ENCODE measurements at places on chromosomes 6 and 20. TPM values are rescaled to one million over a fixed set of nuclear protein-coding genes. Genes with fewer than 3 reads are reported as not detected.

DNA sequence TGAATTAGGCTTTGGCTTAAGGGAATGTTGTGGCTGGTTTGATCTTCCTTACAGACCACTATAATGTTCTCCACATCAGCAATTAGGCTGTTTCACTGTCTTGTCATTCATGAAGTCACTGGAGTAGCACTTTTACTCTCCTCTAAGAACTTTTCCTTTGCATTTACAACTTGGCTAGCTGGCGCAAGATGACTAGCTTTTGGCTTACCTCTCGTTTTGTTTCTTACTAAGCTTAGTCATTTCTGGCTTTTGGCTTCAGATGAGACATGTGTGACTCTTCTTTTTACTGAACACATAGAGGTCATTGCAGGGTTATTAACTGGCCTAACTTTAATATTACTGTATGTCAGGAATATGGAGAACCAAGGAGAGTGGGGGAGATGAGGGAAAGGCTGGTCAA, 143.2 kb downstream of the PTCHD4 start:
- no peak for DNase-seq
- H3K27me3 ChIP-seq, result no peaks in the 10 kb centered on the region
- H3K27ac ChIP-seq, result no peak overlapping the region
- no peaks in the 10 kb centered on the region for H3K4me1 ChIP-seq
- no peaks in the 10 kb centered on the region for H3K36me3 ChIP-seq

DNA sequence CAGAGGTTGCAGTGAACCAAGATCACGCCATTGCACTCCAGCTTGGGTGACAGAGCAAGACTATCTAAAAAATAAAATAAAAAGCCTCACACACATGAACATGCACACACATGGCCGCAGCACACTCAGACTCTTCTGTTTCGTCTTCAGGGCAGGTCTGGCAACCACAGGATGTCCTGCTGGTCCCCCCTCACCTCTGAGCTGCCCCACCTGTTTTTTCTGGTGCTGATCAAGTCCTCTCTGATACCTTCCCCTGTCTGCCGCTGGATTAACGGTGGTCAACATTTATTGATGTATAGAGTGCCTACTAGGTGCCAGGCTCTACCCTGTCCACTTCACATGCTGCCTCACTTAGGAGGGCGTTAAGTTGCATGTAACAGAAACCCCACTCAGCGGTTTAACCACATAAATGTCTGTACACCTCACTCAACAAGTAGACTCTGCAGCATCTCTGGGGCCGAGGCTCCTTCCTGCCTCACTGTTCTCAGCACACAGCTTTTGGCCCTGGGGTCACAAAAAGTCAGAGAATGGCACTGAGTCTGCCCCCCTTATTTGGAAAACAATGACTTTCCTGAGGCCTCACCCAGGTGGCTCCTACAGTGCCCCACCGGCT, 4.5 kb upstream of the AP5S1 start:
- no peaks in the 10 kb centered on the region for H3K36me3 ChIP-seq
- peaks cover 56% of the 10 kb centered on the region for H3K4me1 ChIP-seq
- no peaks in the 10 kb centered on the region for H3K27me3 ChIP-seq
- peak overlapping the region; percentile 85 for H3K27ac ChIP-seq
- DNase-seq, result peak; percentile 80

- no peak overlapping the region for H3K27ac ChIP-seq
- H3K36me3 ChIP-seq, result no peaks in the 10 kb centered on the region
- peaks cover 39% of the 10 kb centered on the region for H3K27me3 ChIP-seq
These were observed 143.4 kb upstream of the SOX4 start for GRCh38 chr6:21450149-21450548.

GRCh38 chr6:6328451-6328850, 8.0 kb upstream of the F13A1 start:
- H3K4me3 ChIP-seq, result no peak overlapping the region
- peaks cover 2% of the 10 kb centered on the region for H3K27me3 ChIP-seq
- no peaks in the 10 kb centered on the region for H3K4me1 ChIP-seq
- no peak for DNase-seq

GRCh38 chr6:40165036-40165709, 230.9 kb upstream of the MOCS1 start:
- DNase-seq, result no peak
- H3K27me3 ChIP-seq, result no peaks in the 10 kb centered on the region
- H3K4me3 ChIP-seq, result no peak overlapping the region
- no peak overlapping the region for H3K27ac ChIP-seq

DNA sequence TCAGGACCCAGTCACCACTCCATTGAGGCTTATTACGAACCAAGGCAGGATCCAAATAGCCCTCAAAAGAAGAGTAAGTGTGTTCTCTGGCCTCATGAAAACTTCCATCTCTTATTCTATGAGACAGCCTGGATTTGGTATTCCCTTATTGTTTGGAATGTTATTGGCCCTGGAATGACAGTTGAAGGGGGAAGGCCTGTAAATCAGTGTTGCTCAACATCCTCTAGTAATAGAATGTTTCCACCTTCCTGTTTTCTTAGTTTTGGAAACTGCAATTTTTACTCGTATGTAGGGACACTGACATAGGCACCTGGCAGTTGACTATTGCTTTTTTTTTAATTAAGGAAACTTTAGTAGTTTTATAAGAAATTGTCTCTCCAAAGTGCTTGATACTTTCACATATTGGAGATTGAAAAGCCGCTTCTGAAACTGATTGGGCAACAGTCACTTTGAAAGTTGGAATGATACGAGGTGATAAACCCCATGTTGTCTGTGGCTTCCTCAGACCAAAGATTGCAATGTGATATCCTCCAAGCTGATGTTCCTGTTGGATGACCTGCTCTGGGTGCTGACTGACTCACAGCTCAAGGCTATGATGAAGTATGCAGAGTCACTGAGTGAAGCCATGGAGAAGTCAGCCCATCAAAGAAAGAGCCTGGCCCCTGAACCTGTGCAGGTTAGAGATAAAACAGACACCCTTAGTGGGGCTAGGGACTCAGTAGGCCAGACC, 43.1 kb downstream of the BLTP3A start:
- no peak for DNase-seq
- no peaks in the 10 kb centered on the region for H3K27me3 ChIP-seq
- H3K4me1 ChIP-seq, result peaks cover 5% of the 10 kb centered on the region
- H3K4me3 ChIP-seq, result no peak overlapping the region

- H3K4me1 ChIP-seq, result no peaks in the 10 kb centered on the region
- no peaks in the 10 kb centered on the region for H3K27me3 ChIP-seq
- no peak for DNase-seq
- no peak overlapping the region for H3K27ac ChIP-seq
- no peaks in the 10 kb centered on the region for H3K36me3 ChIP-seq
These were observed 504.9 kb upstream of the MARCKS start for GRCh38 chr6:113352029-113352801.

- no peaks in the 10 kb centered on the region for H3K27me3 ChIP-seq
- no peak overlapping the region for H3K27ac ChIP-seq
- no peak overlapping the region for H3K4me3 ChIP-seq
- H3K36me3 ChIP-seq, result no peaks in the 10 kb centered on the region
- no peak for DNase-seq
These were observed 697.4 kb downstream of the PTPRT start for GRCh38 chr20:42492290-42492689.

DNA sequence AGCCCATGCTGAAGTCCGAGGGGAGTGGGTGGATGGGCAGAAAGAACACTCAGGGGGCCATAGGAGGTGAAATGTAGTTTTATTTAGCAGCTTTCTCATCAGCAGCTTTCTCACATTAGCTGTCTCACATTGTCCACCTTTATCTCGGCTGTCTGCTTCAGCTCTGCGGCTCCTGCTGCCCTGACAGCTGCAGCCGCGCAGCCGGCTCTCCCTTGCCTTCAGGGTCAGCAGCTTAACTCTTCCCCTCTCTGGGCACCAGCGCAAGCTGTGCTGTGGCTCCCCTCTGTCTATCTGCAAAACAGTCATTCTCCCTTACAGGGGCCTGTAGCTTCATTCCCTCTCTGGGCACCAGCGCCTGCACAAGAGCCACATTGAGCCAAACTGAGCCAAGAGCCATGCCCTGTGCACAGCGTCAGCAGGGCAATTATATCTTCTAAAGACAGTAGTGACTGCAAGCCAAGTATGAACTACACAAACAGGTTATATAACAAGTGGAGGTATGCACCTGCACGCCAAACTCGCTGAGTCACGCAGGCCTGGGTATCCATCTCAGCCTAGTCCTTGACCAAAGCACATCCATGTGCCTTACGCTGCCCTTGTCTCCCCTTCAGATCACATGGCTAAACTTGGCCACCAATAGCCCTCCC, 198.8 kb downstream of the EYA2 start:
- H3K4me1 ChIP-seq, result no peaks in the 10 kb centered on the region
- no peak overlapping the region for H3K4me3 ChIP-seq
- H3K36me3 ChIP-seq, result no peaks in the 10 kb centered on the region
- no peak overlapping the region for H3K27ac ChIP-seq

DNA sequence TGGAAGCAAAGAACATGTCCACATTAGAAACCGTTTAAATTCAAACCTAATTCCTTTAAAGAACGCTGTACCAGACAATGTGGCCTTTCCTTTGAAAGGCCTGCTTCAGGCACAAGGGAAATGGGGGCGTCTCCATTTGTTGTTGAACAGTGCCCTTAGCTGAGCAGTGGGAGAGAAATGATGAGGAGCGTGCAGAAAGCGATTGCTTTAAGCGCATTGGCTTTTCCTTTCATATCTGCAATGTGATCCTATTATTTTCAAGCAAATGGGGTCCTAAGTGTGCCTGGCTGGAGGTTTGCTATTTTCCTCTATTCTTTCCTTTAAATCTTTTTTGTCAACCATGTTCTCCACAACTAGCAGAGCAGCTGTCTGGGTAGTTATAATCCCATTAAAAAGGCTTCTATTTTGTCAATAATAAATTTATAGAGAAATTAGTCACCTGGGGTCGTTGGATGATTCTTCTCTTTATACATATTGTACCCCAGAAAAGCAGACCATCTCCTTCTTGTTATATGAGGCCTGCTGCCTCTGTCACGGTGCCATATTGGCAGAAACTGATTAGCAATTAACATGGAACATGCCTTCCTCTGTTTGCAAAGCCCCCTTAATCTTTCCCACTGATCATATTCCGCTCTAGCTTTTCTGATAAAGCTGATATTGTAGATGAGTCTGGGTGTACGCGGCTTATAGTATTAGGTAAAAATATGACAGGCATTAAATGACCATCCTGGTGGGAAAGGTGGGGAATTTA, 151.1 kb upstream of the JAG1 start:
- DNase-seq, result no peak
- no peaks in the 10 kb centered on the region for H3K36me3 ChIP-seq

GRCh38 chr6:155442562-155442961, 13.1 kb downstream of the NOX3 start:
- no peak overlapping the region for H3K4me3 ChIP-seq
- no peaks in the 10 kb centered on the region for H3K36me3 ChIP-seq
- H3K27me3 ChIP-seq, result no peaks in the 10 kb centered on the region
- H3K27ac ChIP-seq, result no peak overlapping the region
- no peak for DNase-seq

- no peaks in the 10 kb centered on the region for H3K36me3 ChIP-seq
- no peak overlapping the region for H3K27ac ChIP-seq
- DNase-seq, result no peak
- no peaks in the 10 kb centered on the region for H3K4me1 ChIP-seq
These were observed 138.9 kb downstream of the EYA4 start for GRCh38 chr6:133380047-133380446.

DNA sequence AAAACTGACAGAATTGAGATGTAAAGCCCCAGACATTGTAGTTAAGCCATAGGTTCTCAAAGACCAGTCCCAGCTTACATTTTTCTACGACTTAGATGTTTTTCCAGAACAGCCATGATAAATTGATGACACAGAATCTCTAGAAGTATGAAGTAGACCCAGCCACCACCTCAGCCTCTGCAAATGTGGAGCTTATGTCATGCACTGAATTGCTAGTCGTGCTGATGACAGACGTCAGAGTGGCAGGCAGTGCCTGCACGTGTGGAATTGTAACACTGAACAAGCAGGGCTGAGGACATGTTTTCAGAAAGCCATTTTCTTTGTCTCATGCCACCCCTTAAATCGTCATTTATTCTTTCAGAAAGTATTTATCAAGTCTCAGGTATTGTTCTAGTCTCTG, 72.4 kb upstream of the TMEM181 start:
- H3K4me1 ChIP-seq, result peaks cover 7% of the 10 kb centered on the region
- no peak overlapping the region for H3K27ac ChIP-seq
- H3K4me3 ChIP-seq, result no peak overlapping the region
- H3K36me3 ChIP-seq, result no peaks in the 10 kb centered on the region

Gene CUTA
- 124 TPM for total RNA-seq

Gene AGER
- 20.7 TPM for total RNA-seq

Gene HECA
- 45.7 TPM for total RNA-seq

Gene ROS1
- not detected for total RNA-seq

Gene TCF15
- 0.12 TPM for total RNA-seq

Gene TPD52L2
- total RNA-seq, result 75.9 TPM

Gene SLC18B1
- 3.8 TPM for total RNA-seq

Gene PPP1R14C
- 0.21 TPM for total RNA-seq

Gene ZNF311
- total RNA-seq, result 0.97 TPM

Gene DEF6
- total RNA-seq, result 103 TPM

Gene PNPLA1
- total RNA-seq, result not detected

Gene OLIG3
- total RNA-seq, result not detected

Gene SLC22A2
- total RNA-seq, result not detected

Gene CYP39A1
- total RNA-seq, result not detected
